Fibroblast of upper back skin (primary cell): ENCODE measurements at places on chromosomes 3 and 15.

DNA sequence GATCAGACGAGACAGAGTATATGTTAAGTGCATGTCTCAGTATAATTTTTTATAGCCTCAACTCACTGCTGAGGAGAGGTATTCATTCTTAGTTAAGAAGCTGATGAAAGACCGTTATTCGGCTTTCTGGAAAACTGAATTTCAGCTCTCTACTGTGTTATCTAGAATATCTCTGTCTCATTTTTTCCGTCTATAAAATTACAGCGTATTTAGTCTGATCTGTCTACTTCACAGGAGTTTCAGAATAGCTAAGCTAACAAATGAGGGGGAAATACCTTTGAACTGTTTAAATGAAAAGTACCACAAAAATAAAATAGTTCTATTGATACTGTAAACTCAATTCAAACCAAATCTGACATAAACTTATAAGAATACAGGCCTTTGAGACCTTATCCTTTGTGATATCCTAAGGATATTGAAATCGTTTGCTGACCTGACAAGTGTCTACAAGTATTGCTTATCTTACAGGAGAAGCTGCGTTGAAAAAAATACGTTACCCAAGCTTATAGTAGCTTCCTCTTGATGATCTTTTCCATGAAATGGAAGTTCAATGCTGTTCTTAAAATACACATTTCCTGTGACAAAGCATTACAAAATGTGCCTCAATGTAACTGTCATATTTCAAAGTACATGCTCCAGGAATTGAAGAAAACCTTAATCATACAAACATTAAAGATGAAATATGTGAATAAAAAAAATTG is 104.6 kb downstream of the IL1RAP start:
- no peak for DNase-seq

GRCh38 chr3:163048881-163049280 is 1552.3 kb downstream of the OTOL1 start:
- DNase-seq: peak; percentile 29

- peak; percentile 72 for DNase-seq
Measured at GRCh38 chr3:125381743-125382142, 6.6 kb upstream of the ZNF148 start.

- peak; percentile 61 for DNase-seq
Measured at GRCh38 chr3:55622116-55622515, 135.0 kb upstream of the WNT5A start.

- DNase-seq: peak; percentile 90
Measured at GRCh38 chr3:197367081-197367780, 68.8 kb upstream of the DLG1 start.

- no peak for DNase-seq
Measured at GRCh38 chr3:106725566-106725965, 651.7 kb upstream of the CCDC54 start.

GRCh38 chr15:56533731-56534403 is 68.9 kb upstream of the MNS1 start:
- DNase-seq: no peak

DNA sequence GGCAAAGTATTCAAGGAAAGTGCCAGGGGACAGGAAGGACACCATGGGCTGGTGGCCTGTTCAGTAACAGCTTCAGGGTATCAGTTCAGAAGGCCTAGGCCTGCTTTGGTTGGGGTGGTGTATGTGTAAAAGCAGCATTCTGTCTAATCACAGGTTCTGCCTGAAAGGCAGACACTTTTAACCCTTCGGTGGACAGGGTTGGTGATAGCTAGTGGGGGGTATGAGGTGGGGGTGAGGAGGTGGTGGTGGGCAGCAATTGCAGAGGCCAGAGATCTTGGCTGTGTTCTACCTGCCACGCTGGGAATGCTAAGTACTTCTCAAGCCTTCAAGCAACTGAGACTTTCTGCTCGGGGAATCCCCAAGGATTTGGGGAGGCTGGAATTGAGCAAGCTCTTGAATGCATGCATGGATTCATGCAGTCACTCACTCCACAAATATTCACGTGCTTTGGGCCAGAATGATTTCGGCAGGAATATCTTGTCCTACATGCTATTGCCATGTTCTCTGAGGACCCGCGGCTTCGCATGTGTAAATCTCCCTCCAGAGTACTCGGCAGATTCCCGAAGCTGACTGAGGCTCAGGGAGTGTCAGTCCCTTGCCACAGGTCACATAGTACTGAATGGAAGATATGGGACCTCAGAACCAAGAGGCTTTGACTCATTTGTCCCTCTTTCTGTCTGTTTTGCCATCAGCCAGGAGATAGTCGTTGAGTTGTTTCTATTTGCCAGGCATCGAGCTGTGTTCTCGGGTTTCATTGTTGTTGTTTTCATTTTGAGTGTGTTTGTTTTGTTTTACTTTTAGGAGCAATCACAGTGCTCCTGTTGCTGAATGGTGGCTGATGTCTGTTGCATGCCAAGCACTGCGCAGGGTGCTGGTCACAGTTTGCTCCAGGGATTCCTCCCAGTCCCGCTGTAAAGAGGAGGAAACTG is 65.5 kb downstream of the SMAD3 start:
- peak; percentile 84 for DNase-seq

DNA sequence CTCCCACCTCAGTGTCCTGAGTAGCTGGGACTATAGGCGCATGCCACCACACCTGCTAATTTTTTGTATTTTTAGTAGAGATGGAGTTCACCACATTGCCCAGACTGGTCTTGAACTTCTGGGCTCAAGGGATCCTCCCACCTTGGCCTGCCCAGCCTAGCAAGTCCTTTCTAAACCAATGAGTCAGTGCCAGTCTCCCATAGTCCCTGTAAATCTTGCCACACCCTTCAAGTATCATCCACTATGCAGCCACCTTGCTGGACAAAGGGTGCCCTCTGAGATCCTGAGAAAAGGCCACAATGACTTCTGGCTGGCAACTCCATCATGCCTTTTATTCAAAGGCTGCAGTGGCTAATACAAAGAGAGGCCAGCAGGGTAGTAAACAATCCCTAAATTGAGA is 184.0 kb downstream of the ABHD5 start:
- DNase-seq: no peak

- no peak for DNase-seq
Measured at GRCh38 chr3:64773137-64773536, 85.3 kb upstream of the ADAMTS9 start.

DNA sequence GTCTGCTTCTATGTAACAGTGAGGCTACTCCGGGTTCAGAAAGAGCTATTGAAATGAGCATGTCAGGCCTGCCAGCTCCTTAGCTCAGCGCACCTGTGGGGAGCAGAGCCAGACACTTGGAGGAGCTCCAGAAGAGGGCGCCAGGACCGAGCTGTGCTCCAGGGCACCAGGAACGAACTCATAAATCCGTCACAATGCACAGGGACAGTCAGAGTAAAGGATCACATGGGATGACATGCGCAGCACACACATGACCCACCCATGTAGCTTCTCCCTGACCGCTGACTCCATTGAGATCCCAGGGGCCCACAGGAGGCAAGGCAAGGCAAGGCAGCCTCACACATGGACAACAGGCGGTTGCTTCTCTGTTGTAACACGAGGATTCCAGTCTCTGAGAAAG is 26.0 kb upstream of the GNB5 start:
- no peak for DNase-seq

GRCh38 chr3:170768334-170768801 is 101.6 kb downstream of the RPL22L1 start:
- peak; percentile 80 for DNase-seq

- no peak for DNase-seq
Measured at GRCh38 chr3:122902326-122902725, 107.5 kb downstream of the SLC49A4 start.

DNA sequence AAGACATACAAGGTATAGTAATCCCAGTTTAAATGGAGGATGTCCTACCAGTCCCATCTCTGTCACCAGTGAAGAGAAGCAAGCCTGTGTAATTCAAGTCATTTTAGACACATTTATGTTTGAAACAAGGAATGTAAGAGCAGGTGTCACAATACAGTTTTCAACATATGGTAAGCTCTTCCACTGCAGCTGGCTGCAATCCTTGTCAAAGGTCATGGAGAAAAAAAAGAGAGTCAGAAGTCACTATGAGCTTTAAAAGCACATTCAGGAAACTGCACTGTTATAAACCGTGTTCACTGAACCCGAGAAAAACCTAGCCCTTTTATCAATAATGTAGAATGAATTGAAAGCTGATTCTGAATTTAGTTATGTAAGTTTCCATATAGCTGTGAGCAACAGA is 206.4 kb downstream of the NAALADL2 start:
- no peak for DNase-seq

DNA sequence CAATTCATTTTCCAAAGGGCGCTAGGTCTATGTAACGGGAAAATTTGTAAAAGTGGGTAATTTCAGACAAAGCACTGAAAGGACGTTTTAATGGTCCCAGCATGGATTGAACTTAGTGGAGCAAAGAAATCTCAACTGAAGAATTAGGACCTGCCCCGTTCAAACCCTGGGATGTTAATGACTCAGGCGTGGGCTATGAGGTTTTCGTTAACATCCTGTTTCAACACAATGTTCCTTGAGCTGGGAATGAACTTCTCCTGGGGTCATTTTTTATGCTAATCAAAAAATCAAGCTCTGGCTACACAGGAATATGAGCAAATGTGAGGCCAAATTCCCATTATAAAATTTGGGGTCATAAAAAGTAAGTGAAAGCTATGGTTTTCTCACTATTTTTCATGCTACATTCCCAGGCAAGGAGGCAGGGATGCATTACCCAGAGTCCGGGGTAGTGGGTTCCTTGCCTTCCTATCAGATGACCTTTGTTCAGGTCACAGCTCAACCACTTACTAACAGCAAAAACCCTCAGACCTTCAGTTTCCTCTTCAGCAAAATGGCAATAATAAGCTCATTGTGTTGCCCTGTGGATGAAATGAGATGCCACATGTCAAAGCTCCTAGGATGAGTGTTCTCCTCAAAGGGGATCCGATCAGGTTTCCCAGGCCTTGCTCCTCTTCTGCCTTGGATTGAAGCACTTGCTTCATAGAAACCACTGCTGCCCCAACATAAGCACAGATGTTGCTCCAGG is 271.4 kb downstream of the ARRDC4 start:
- no peak for DNase-seq

GRCh38 chr3:113231827-113232253 is 20.5 kb downstream of the BOC start:
- DNase-seq: peak; percentile 91

DNA sequence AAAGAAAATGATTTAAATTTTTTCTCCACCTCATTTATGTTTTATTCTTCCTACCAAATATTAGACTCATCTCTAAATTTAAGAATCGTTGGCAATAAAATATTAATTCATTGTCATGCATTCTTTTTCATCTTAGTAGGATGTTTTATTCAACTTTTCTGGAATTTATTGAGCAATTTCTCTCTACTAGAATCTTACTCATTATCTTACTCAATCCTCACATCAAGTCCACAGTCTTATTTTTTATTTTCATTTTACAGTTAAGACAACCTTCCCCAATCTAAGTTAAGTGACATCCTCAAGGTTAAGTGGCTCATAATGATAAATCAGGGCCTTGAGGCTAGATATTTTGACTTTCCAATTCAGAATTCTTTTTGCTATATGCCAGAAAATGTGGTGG is 15.9 kb upstream of the ALDH1A2 start:
- peak; percentile 10 for DNase-seq

- DNase-seq: peak; percentile 38
Measured at GRCh38 chr3:184748219-184749135, 36.6 kb upstream of the MAGEF1 start.

- DNase-seq: no peak
Measured at GRCh38 chr3:8760091-8760490, 9.3 kb downstream of the OXTR start.

GRCh38 chr3:25469558-25469957 is 41.5 kb downstream of the RARB start:
- DNase-seq: no peak

DNA sequence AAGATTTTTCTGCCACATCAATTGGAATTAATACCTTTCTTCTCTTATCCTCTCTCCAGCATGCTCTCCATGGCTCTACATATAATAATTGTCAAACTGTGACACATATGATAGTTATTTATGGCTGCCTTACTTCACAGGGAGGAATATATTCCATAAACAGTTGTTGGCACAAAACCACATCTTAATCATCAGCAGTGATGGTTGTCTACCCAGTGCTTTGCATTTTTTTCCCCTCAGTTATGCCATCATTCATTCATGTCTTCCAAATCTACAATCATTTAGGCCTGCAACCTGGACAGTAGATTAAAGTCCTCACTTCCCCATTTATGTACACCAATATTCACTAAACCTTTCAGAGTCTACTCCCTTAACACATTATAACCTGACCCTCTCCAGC is 107.7 kb downstream of the THRB start:
- DNase-seq: peak; percentile 67

DNA sequence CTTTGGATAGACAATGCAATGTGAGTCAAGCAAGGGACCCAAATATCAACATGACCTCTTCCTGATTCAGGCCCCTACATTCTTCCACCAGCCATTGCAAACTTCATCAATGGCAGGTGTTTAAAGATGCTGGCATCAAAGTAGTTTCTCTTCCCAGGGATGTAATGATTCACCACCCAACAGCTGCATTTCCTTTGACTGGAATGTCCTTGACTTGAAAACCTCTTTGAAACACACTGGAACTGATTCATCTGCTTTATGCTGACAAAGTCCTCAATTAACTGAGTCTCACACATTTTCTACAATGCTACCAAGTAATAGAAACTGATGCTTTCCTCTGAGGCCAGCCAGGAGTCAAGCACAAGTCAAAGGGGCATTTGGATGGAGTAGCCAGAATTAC is 385.5 kb downstream of the GBE1 start:
- DNase-seq: no peak

GRCh38 chr15:78077053-78077870 is at the start of gene TBC1D2B:
Gene TBC1D2B (minus strand): TSS chr15:78077711. CDS start chr15:78077652, 59 bp downstream.
- no peak for DNase-seq

- no peak for DNase-seq
Measured at GRCh38 chr3:115980709-115981108, 357.4 kb downstream of the GAP43 start.

GRCh38 chr3:99108508-99108907 is 207.0 kb upstream of the DCBLD2 start:
- peak; percentile 96 for DNase-seq

DNA sequence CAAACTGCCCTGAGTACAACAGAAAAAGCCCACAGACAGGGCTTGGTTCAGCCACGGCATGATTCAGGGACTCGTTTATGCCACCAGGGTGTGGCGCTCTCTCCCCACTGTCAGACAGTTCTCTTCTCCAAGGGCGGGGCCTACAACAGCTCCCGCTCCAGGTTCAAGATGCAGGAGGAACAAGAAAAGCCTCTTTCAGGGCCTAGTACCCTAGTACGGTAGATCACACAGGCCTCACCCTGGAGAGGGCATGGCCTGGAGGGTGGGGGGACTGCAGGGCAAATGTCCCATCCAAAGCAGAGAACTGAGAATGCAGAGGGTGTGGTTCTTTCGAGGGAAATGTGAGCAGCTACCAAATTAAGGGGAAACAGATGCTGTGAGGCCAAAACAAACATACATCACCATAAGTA is 12.0 kb downstream of the MESD start:
- peak; percentile 59 for DNase-seq
